ENCODE measurements at places on chromosomes 4 and X.

DNA sequence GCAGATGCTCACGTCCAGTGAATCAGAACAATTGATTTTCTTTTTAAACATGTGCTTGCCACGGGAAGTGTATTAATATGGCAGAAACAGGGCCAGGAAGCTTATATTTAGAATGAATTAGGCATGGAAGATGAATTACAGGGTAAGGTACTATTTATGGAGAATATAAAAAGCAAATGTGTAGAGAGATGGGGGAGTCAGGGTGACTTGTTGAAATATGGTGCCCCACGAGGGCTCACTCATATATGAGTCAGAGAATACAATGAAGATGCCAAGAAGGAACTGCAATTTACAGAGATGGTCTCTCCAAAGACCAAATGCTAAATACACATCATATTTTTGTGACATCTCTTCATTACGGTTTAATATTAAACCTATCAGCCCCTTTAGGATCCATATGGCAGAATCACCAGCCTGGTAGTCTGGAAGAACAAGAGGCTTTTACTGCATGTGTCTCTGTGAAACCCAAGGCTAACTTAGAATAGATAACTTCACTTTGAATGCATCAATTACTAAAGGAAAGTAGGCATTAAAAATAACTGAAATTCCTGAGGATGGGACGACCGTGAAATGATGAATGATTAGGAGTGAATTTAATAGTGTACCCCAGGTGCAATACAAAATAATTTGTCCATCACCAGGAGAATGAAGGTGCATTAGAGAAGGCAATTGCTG, 385.3 kb downstream of the ARHGAP24 start:
- DNase-seq: no peak

DNA sequence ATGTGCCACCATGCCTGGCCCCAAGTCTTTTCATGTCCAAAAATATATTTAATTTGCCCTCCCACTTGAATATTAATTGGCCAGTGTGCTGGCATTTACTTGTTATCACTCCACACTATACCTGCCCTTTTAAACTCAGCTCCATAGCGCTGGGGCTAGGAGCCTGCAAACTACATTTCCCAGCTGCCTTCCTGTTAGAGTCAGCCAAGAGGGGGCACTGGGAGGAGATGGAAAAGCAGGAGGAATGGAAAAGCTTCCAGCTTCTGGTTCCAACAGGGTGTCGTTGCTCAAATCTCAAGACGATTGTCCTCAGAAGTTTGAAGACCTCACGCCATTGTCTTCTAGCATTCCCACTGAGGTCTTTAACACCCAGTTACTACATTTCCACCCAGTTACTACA, 315.5 kb downstream of the BCOR start:
- no peak for DNase-seq

DNA sequence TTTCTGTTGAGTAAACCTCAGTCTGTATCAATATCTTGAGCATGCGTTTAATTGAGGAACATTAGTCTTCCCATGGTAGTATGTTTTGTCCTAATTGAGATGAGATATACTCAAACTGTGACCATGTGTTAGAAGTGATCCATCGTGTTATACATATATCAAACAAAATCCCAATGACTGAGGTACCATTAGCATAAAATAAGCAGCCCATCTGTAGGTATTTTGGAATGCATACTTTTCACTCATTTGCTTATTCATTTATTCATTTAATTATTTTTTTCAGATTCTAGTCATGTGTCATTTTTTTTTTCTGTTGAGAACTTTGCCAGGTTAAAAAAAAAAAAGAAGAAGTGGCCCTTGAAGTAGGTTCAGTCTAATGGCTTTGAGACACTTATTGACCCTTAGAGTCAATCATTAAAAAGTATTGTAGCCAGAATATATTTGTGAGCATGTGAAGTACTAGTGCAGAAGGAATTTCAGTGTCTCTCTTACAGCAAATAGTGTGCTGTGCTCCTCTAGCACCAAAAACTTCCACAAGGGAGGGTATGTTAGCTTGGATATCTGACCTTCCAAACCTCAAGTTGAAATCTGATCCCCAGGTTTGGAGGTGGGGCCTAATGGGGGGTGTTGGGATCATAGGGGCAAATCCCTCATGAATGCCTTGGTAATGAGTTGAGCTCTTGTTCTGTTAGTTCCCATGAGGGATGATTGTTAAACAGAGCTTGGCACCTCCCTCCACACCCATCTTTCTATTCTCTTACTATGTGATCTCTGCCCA, 130.8 kb upstream of the NPY2R start:
- no peak for DNase-seq

- no peak for DNase-seq
These were observed 3.9 kb upstream of the PDE6B start for GRCh38 chr4:621296-622070.

DNA sequence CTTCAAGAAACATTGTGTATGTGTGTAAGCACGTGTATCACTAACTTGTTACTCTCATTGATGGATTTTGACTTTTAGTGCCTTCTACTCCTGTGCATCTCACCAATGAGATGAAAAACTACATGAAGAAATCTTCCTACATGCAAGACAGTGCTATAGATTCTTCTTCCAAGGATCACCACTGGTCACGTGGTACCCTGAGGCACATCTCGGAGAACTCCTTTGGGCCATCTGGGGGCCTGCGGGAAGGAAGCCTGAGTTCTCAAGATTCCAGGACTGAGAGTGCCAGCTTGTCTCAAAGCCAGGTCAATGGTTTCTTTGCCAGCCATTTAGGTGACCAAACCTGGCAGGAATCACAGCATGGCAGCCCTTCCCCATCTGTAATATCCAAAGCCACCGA, 86.5 kb downstream of the SLC10A6 start:
- DNase-seq: no peak
